Activated CD4-positive, alpha-beta T cell treated with anti-CD3 and anti-CD28 coated beads for 1 hour (primary cell): ENCODE measurements at places on chromosomes 6 and 20.

DNA sequence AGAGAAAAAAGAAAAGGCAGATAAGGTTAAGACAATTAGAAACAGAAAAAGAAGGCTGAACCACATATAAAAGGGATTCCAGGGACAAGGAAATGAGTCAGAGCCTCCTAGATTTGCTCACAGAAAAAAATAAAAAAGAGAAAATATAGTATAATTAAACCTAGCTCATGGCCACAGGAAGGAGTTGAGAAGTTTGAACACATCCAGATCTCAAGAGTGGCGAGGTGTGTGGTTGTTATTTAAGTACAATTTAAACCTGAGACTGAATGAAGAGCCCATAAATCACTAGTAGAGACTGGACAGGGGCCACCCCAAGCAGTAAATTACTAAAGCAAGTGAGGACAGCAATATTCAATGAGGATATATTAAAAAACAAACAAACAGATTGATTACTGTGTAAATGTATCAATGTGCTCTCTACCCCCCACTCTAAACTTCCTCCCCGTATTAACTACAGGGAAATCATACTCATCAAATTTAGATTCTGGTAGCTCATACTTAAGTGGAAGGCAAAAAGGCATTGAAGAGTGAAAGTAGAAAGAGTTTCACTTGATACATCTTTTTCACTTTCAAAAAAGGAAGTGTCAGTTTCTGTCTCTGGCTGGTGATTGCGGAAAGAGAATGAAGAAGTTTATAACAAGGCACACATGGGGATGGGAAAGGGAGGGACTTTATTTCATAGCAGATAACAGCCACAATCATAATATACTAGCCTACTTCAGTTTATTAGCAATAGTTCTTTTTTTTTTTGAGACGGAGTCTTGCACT lies 49.3 kb upstream of the SCAF8 start:
- DNase-seq = no peak

GRCh38 chr6:110786271-110786670 lies 29.0 kb downstream of the CDK19 start:
- DNase-seq = no peak

DNA sequence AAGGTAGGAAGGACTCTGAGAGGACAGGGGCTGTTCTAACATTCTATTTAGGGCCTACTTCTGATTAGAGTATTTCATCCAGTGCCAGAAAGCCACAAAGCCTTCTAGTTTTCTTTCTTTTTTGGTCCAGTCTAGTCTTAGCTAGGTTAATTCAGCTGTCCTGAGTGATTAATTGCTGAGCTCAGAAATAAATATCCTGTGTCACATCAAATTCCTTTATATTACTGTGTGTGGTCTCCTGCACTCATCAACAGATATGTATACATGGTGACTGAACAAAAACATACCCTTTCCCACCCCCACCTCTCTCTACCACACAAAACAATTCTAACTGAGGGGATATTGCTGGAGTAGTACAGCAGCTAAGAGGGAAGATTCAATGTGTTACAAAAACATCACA lies 601.5 kb upstream of the NRSN1 start:
- DNase-seq = no peak

- no peak for DNase-seq
These were observed 117.7 kb downstream of the IBTK start for GRCh38 chr6:82129797-82130196.

DNA sequence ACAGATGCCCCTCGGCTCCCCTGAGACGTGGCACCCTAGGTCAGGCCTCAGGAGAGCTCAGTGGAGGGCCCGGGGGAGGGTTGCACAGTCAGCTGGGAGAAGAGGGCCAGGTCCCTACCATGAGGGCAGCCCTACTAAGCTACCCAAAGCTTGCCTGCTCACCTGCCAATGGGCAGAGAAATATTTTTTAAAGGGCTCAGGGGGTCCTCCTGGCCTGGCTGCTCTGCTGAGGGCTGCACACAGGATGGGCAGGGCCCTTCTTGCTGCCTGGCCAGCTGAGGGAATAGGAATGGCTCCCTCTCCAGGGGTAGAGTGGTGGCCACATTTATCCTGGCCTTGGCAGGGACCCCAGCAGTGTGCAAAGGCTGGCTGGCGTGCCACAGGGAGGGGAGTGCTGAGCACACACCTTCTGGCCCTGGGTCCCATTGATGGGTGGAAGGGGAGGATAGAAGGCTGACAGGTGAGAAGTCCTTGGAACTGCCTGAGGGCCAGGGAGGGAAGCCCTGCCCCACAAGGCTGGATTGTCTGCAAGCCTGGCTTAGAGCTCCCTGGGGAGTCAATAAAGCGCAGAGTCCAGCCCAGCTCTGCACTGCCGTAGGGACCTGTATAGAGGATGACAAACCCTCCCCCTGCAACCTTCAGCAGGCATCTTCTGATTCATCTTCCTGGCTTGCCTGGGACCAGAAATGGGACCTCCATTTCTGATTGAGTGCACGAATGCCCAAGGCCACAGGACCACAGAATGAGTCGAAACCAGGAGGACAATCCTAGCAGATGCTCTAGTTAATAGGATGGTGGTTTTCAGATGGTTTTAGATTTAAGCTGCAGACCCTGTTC lies 62.1 kb downstream of the NOL4L start:
- DNase-seq = no peak

- no peak for DNase-seq
These were observed 1.2 kb downstream of the PDE7B start for GRCh38 chr6:135852746-135853145.

DNA sequence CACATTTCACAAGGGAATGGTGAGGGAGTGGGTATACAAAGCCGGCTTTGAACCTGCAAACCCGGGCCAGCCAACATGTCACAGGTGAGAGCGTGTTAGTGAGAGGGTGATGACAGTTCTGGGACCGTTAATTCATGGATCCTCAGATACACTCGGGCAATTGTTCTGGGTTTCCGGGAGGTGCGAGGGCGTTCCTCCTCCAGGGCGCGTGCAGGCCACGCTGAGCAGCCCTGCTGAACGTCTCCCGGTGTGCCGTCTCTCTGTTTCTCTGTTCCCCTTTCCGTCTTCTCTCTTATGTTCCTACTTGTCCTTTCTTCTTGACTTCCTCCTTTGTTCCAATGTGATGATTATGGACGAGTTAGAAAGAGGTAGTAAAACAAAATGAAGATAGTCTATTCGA lies 130.0 kb upstream of the GMDS start:
- no peak for DNase-seq

GRCh38 chr6:152309648-152310047 lies 327.5 kb downstream of the SYNE1 start:
- peak; percentile 53 for DNase-seq

DNA sequence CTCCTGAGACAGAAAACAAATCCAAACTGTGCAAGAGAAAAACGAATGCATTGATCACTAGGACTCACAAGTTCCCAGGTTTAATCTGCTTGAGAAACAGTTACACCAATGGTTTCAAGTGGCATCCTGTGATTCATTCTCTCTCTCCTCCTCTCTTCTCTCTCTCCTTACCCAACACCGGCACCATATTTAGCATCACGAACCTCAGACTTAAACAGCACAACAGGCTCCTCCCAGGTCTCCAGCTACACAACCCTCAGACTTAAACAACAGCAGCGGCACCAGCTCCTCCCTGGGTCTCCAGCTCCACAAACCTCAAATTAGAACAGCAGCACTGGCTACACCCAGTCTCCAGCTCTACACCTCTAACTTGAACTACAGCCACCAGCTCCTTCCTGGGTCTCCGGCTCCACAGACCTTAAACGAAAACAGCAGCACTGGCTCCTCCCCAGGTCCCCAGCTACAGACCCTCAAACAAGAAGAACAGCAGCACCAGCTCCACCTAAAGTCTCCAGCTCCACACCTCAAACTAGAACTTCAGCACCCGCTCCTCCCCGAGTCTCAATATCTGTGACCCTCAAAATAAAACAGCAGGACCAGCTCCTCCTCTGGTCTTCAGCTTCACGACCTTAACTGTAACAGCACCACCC lies 355.9 kb downstream of the PREX1 start:
- DNase-seq = no peak

- no peak for DNase-seq
These were observed 122.8 kb downstream of the ALDH8A1 start for GRCh38 chr6:134826889-134827737.

DNA sequence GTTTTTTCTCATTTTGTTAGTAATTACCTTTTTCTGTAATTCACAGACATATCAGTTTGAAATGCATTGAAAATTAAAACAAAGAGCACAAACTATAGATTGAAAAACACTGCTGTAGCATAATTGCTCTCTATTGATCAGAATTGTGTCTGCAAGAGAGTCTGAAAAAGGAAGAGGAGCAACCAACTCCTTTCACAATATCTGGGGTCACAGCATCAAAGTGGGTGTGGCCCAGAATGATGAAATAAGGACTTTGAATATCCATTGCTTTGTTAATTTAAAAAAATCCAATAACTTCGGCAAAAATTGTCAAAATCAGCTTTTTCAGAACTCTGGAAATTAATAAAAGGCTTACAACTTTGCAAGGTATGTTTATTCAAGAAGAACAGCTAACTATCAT lies 99.2 kb downstream of the MYLK4 start:
- no peak for DNase-seq

- no peak for DNase-seq
These were observed 15.2 kb downstream of the NKX2-2 start for GRCh38 chr20:21498635-21499034.

DNA sequence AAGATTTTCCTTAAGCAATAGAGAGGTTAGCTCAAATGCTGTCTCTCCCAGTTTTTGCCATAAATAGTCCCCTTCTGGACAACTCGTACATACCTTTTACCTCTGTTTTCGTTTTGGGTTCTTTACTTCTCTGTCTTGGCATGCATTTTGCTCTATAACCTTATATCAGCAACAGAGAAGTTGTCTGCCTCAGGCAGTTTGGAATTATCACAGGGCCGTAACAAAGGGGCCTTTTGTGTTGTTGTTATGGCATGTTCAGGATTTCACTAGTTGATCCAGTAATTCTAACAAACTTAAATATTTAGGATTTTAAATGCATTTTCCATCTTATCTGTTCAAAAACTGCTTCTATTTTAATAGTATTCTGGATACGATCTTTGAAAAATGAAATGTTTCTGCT lies 259.8 kb downstream of the CD109 start:
- DNase-seq = no peak

DNA sequence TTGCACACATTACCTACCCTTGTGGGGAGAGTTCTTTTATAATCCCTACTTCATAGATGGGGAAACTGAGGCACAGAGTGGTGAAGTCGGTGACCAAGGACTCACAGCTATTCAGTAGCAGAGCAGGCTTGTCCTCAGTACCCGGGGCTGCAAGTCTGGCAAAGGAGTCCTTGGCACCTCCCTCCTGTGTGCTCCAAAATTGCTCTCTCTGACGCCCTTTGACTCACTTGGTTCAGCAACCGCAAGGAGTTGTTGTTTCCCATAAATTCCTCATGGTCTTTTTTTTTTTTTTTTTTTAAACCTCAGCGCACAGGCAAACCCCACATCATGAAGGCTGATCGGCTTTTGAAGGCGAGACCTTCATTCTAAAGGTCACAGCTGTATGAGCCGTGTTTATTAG lies 143.2 kb downstream of the CEBPB start:
- DNase-seq = no peak

- DNase-seq = no peak
These were observed 41.2 kb downstream of the LRFN2 start for GRCh38 chr6:40545954-40546353.

DNA sequence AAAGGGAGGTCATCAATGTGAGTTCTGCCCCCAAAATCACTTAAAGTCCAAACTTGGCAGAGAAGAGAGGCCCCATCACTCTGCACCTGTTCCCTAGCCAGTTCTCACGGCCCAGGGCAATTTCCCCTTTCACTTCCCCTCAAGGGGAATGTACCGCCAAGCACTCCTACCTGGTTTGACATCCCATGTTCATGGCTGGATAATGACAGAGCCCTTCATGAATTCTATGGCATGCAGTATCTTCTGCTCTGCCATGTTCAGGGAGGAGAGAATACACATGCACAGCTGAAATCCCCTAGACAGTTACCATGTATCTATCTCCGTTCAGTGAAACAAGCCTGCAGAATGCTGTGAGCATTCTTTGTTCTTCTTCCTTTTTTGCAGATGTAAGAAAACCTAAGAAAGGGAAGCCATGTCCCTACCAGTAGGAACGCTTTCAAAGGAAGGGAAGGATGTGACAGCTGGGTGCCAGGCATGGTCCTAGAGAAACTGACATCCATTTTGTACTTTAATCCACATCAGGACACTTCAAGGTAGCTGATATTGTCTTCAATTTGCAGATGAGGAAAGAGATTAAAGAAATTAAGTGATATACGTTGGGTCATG lies 79.8 kb upstream of the ARID1B start:
- no peak for DNase-seq

- no peak for DNase-seq
These were observed 74.2 kb upstream of the BMP2 start for GRCh38 chr20:6693178-6693807.

DNA sequence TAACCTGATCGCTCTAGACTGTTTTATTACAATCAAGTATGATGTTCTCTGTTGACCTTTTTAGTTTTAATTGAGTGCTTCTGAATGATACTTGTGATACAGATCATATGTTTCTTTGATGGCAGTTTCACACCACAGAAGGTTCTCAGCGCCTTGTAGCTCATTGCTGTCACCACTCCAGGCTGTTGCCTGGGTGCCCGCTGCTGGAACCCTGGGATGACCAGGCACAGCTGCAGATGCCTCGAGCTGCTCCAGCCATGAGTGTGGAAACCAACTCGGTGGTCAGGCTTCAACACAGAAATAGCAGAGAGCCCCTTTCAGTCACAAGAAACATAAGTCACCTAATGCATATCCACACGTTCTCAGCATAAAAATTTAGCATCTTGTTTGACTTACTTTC lies 112.7 kb downstream of the RPP40 start:
- DNase-seq = no peak

- DNase-seq = no peak
These were observed 84.3 kb upstream of the TMEM181 start for GRCh38 chr6:158475344-158476302.

GRCh38 chr6:78465059-78465634 lies 402.2 kb upstream of the IRAK1BP1 start:
- no peak for DNase-seq

DNA sequence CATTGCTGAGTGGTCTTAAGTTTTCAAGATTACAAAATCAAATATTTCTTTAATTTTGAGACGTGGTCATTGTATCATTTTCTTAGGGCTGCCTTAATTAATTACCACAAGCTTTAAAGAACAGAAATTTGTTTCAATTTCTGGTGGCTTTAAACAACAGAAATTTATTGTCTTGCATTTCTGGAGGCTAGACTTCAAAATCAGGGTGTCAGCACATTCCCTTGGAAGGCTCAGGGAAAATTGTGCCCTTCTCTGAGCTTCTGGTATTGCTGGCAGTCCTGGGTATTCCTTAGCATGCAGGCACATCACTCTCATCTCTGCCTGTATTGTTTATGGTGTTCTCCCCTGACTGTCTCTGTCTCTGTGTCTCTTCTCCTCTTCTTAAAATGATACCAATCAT lies 76.0 kb upstream of the PCSK2 start:
- DNase-seq = no peak

DNA sequence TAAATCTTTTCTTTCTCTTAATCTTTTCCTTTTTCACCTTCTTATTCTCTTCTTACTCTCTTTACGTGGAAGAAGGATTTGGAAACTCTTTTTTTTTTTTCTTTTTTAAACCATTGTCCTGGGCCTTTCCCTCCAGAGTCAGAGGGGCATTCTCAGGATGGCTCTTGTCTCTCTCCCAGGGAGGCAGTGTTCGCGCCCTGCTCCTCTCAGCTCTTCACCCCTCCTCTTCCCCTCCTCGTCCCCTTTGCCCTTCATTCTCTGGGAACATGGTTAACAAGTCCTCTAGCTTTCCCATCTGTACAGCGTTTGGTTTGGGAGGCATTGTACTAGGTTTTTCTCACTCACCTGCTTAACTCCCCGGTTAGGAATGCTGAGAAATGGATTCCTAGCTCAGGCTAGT lies 52.0 kb upstream of the TFB1M start:
- DNase-seq = no peak

GRCh38 chr20:37526238-37526838 lies 1.3 kb downstream of the BLCAP start:
- no peak for DNase-seq
